ENCODE measurements at places on chromosomes 13 and 19.

- DNase-seq, result no peak
Observed at GRCh38 chr19:55189403-55189835, 9.3 kb upstream of the SYT5 start.

GRCh38 chr13:42750794-42751193 lies 30.6 kb upstream of the FAM216B start:
- DNase-seq, result no peak

- no peak for DNase-seq
Observed at GRCh38 chr13:74761801-74762757, 627.9 kb upstream of the KLF12 start.

- DNase-seq, result no peak
Observed at GRCh38 chr13:29593605-29594297, 1.7 kb downstream of the SLC7A1 start.

- no peak for DNase-seq
Observed at GRCh38 chr19:32532233-32532632, 48.8 kb upstream of the PDCD5 start.

- DNase-seq, result no peak
Observed at GRCh38 chr13:102374726-102375125, 27.1 kb downstream of the FGF14 start.

- DNase-seq, result no peak
Observed at GRCh38 chr13:42063105-42063504, 14.7 kb downstream of the DGKH start.

- DNase-seq, result no peak
Observed at GRCh38 chr13:22193070-22193469, 522.2 kb downstream of the FGF9 start.

DNA sequence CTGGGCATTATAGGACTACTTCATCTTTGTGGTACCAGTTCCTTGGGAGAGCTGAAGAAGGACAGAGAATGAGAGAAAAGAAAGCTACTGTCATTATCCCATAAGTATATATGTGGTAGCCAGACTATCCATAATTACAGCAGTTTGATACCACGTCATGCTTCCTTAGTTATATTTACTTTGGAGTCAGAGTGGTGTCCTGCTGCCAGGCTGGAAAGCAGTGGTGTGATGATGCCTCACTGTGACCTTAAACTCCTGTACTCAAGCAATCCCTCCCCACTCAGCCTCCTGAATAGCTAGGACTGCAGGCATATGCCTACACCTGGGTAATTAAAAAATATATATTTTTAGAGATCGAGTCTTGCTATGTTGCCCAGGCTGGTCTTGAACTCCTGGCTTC lies 57.8 kb downstream of the WTIP start:
- no peak for DNase-seq

- no peak for DNase-seq
Observed at GRCh38 chr13:100547791-100548201, 40.8 kb downstream of the GGACT start.

- DNase-seq, result no peak
Observed at GRCh38 chr13:27171244-27171826, at the start of gene USP12. Gene USP12, minus strand, starts transcription at chr13:27171811. Its CDS starts 172 bp downstream, at chr13:27171639.

- DNase-seq, result no peak
Observed at GRCh38 chr19:33124207-33125098, 7.5 kb upstream of the WDR88 start.

GRCh38 chr19:47618771-47619170 lies 9.8 kb downstream of the BICRA start:
- DNase-seq, result no peak

- DNase-seq, result no peak
Observed at GRCh38 chr13:108033800-108034707, 181.3 kb downstream of the LIG4 start.

DNA sequence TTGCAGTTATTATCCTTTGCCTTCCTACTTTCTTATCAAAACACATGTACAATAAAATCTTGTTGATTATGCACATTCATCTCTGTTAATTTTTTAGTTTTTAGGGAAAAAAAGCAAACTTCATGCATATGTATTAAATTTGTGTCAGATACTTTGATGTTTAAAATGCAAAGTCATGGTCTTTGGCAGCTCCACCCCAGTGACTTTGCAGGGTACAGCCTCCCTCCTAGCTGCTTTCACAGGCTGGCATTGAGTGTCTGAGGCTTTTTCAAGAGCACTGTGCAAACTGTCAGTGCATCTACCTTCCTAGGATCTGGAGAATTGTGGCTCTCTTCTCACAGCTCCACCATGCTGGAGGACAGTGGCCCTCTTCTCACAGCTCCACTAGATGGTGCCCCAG lies 1988.1 kb upstream of the PCDH20 start:
- DNase-seq, result no peak

GRCh38 chr13:97122381-97122996 lies 99.6 kb upstream of the MBNL2 start:
- no peak for DNase-seq

- peak; percentile 46 for DNase-seq
Observed at GRCh38 chr13:31951215-31951678, 80.3 kb upstream of the FRY start.

DNA sequence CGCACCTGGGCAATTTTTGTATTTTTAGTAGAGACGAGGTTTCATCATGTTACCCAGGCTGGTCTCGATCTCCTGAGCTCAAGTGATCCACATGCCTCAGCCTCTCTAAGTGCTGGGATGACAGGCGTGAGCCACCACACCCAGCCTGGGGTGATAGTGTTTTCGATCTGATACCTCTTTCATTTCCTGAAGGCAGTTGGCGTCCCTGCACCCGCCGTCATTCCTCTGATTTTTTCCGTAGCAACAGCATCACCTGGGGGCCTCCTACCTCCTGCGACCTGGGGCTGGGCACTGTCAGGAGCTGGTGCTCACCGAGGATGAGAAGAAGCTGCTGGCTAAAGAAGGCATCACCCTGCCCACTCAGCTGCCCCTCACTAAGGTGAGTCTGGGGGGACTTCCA lies 10.8 kb downstream of the CREB3L3 start:
- DNase-seq, result no peak

GRCh38 chr19:46875234-46875633 lies 14.4 kb downstream of the ARHGAP35 start:
- no peak for DNase-seq
